ENCODE measurements at places on chromosomes 7 and 10.

- DNase-seq = no peak
Measured at GRCh38 chr7:5296015-5296610, 13.4 kb downstream of the SLC29A4 start.

DNA sequence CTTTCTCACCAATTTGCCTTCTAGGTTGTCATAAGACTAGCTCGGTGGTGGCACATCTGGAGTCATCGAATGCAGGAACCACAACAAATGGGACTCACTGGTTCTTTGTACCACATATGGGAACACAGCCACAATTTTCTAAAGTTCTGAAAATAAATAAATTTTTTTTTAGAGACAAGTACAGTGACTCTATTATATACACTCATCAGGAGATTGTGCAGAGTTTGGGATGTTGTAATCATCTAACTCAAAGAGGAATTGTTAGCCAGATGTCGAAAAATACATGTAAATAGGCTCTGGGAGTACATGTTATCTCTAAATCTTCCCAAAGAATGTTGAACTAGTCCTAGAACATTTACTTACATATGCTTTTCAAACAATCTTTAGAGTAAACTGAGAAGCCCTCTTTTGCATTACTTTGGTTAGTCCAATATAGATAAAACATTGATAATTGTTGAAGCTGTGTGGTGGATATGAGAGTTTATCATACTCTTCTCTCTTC is 19.6 kb upstream of the SEPTIN7 start:
- DNase-seq = no peak

DNA sequence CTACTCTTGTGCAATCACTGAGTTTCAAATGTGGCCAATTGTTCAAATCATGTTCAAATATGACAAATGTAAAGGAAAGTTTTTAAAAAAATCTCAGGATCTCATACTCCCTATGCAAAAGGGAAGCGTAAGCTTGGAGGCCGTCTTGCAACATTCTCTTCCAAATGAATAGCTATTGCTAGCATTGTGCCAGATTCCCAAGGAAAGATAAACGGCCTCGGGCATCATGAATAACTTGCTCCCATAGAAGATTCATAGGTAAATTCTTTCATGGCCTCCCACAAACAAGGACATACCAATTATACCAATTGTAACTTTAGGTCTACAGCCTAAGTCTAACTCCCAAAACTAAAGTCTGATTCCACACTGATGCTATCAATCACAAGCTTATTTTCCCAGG is 416.9 kb downstream of the THSD7A start:
- DNase-seq = no peak

DNA sequence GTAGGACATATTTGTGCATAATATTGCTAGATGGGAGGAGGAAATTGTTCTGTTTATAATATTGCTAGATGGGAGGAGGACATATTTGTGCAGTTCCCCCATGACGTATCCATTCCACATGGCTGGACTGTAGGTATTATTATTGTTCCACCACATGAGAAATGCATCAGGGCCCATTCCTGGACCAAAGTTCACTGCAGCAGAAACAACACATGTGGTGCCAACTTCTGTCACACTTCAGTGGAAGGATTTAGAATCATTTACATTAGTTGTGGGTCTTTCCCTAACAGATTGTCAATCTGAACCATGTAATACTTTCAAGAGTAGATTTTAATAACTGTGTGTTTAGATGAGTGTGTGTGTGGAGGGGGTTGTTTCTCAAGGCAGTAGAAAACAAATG is 32.7 kb upstream of the MACC1 start:
- no peak for DNase-seq

GRCh38 chr7:78092331-78092730 is 293.8 kb downstream of the PHTF2 start:
- DNase-seq = no peak

DNA sequence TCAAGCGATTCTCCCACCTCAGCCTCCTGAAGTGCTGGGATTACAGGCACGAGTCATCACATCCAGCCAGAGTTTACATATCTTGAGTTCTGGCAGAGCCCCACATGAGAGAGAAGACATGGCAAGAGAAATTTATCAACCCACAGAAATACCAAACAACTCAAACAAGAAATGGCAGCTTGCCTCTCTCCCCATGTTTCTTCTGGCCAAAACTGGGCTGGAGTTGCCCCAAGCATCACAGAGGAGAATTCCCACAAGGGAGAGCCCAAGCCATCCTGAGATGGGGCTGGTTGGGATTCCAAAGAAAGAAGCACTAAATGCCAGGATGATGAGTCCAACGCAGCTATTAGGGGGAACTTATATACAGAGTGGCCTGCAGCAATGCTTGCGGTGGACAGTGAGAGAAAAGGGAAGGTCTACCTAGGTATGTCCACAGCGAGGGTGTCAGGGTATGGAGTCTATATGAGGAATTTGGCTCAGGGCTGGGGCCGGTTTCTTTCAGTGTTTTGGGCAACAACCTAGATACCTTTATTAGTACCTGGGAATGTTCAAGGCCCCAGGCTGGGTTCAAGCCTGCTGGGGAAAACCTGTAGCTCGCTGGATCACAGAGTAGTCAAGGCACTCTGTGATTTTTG is 14.5 kb upstream of the PAX4 start:
- no peak for DNase-seq

DNA sequence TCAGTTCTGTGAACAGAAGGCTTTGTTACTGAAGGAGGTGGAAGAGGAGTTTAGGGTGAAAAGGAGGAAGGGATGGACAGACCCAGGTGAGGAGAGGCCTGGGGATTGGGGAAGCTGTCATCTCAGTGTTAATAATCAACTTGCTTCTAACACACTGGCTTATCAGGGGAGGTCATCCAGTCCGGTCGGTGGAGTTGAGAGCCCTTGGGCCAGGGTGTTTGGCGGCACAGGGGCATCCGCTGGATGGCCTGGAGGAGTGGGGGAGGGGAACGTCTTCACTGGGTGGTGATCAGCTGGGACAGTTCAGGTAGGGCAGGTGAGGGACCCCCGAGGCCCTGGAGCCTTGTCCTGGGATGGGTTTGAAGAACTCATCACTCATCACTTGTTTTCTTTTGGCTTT is 33.9 kb downstream of the SHH start:
- no peak for DNase-seq

GRCh38 chr7:25482631-25483030 is 254.3 kb upstream of the NPVF start:
- DNase-seq = no peak

DNA sequence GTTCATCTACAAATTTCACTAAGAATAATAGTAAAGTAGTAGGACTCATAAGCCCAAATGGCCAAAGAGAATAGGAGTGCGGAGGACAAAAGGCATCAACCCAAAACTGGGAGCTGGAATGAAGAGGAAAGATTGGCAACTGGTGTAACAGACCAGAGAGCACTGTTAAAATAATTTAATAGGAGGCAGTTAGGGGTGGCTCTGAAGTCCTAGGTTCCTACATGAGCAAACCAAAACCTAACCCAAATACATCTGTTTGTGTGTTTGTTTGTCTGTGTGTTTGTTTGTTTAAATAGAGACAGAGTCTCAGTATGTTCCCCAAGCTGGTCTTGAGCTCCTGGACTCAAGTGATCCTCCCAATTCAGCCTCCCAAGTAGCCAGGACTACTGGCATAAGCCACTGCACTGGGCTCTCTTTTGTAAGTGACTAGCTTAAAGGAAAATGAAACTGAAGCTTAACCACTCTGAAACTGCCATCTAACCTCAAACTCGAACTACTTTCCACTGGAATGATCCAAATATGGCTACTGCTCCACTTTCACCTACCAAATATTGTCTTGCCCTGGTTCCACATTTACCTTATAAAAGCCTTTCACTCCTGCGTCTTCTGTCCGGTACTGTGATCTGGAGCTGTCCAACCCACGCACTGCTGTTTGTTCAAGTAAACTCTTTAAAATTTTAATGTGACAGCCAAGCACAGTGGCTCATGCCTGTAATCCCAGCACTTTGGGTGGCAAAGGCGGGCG is 94.9 kb downstream of the AKR1D1 start:
- no peak for DNase-seq

GRCh38 chr7:83143107-83143506 is 19.6 kb downstream of the PCLO start:
- DNase-seq = no peak

GRCh38 chr7:73839743-73840714 is 2.3 kb downstream of the METTL27 start:
- no peak for DNase-seq

GRCh38 chr10:113476191-113476590 is 76.7 kb upstream of the HABP2 start:
- no peak for DNase-seq

DNA sequence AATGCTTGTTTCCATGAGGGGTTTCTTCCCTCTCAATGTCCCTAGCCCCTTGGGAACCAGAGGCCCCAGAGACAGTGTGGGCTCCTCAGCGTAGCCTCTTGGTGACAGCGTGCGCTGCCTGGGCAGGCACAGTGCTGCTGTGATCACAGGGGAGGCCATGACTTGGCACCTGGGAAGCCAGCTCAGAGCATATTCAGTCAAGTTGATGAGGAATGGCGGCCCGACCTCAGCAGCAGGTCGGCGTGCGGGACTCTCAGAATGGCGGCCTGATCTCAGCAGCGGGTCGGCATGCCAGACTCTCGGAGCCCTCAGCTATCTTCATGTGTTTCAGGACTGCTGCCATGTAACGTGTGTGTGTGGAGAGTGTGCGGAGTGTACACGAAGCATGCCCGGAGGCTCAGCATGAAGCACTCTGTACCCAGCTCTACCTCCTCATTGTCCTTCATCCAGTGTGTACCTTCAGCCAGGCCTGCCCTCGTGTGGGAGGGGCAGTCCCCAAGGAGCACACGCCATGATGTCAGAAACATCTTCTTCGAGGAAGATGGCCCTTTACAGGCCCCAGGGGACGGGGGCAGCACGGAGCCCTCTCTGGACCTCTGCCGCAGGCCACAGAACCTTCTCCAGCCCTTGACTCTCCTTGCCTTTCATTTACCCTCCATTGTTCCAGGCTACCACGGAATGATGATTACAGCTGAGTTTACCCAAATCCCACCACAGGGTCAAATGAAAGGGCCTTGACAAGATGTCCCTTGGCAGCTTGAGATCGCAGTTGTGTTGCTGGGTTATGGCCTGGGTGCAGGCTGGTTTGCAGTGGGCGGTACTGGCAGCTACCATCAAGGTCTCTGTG is 130.4 kb downstream of the SMURF1 start:
- DNase-seq = no peak

- DNase-seq = no peak
Measured at GRCh38 chr7:71135116-71135515, 3.2 kb downstream of the GALNT17 start.

GRCh38 chr7:143395187-143396149 is 13.2 kb downstream of the EPHA1 start:
- no peak for DNase-seq

DNA sequence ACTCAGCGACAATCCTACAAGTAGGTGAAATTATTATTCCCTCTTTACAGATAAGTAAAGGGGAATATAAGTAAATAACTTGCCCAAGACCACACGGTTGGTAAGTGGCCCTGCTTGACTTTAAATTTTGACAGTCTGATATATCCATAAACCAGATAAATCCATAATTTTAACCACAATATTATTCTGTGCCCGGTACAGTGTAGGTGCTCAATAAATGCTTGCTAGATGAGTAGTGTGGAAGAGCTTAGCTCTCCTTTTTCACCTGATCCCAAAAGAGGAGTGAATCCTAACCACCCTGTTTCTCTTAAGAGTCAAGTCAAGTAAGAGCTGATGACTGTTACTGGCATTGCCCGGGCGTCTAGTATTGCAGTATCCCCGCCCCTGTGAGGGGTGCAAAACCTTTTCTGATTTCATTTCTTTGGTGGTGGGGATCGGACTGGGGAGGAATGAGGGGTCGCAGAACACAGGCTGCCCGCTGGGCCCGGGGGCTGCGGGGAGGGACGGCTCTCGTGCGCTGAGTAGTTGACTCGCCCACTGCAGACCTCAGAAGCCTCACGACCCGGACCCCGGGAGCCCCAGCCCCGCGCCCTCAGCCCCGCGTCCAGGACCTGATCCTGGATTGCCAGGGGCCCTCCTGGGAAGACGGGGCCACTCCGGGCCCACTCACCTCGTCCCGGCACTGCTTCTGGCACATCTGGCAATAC is 490 bp downstream of the KIN start:
- no peak for DNase-seq

DNA sequence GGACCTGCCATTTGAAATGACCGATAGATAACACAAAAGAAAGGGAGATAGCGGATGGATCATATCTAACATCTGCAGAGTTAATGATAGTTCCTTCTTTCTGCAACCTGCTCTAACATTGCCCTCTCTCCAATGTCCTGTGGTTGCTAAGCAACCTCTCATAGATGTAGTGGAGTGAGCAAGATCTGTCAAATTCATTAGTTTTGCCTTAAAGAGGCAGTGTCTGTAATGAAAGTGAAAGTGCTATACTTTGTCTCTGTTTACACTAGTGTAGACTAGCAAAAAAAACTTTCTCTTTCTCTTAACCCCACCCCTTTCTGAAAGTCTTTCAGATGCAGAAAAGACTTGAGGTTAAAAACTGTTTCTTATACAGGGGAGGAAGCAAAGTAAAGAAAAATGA is 1196.9 kb downstream of the SORCS3 start:
- DNase-seq = no peak

DNA sequence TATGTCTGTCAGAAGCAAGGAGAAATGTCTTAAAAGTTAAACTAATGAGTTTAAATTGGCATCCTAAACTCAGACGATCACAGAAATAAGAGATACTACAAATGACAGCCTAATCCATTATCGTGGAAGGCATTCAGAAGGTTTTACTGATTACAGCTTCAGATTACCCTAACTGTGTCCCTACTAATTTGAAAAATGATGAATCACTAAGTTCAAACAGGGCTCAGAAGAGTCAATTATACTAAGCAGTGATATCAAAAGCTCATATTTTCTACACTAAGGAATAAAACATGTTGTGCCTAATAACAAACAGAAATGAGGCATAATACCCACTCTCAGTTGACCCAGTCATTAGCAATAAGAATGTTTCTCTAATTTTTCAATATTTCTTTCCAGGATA is 152.0 kb upstream of the NRBF2 start:
- DNase-seq = no peak
